ENCODE measurements at places on chromosomes 12 and 14.

- no peak for DNase-seq
Measured at GRCh38 chr12:95633732-95634465, 82.6 kb upstream of the USP44 start.

- peak; percentile 8 for DNase-seq
Measured at GRCh38 chr12:40145896-40146295, 40.0 kb upstream of the SLC2A13 start.

GRCh38 chr12:13093191-13093847 lies 10.1 kb downstream of the GSG1 start:
- DNase-seq: no peak

DNA sequence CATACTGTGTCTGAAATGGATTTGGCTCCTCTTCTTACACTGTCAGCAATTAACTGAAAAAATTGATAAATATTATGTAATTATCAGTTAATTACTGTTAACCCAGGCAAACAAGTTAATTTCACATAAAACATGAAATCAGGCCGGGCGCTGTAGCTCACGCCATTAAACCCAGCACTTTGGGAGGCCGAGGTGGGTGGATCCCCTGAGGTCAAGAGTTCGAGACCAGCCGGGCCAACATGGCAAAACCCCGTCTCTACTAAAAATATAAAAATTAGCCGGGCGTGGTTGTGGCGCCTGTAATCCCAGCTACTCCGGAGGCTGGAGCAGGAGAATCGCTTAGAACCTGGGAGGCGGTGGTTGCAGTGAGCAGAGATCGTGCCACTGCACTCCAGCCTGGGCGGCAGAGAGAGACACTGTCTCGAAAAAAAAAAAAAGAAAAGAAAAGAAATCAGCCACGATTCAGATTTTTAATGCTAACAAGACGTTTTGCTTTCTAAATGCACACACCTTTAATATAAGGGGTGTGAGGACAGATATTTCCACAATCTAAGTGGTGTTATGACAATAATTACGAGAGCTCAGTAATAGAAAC lies 473 bp upstream of the TMEM19 start:
- DNase-seq: no peak

DNA sequence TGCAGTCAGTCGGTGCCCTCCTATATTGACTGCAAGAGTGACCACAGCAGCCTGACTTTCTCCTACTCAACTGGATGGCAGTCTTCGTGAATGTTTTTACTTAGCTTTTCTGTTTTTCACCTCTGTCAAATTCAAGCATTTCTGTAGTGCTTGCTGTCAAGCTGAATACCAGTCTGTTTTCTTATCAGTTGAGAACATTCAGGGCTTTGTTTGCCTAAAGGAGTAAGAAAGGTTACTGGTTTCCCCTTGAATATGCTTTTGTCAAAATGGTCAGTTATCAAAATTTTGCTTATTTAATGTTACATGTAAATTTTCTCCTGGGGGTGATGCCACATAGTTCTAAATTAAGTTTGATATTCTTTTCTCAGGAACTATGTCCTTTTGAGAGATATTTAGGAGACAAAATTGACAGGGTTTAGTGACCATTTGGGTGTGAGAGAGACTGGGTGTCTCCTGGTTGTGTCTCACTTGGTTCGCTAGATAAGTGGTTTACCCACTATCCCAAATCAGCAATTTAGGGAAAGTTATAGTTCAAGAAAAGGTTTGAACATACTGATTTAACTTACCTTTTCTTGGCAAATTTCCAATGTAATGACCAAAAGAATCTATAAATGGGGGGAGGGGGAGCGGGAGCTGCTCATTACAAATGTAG lies 366.3 kb downstream of the TMTC2 start:
- no peak for DNase-seq

DNA sequence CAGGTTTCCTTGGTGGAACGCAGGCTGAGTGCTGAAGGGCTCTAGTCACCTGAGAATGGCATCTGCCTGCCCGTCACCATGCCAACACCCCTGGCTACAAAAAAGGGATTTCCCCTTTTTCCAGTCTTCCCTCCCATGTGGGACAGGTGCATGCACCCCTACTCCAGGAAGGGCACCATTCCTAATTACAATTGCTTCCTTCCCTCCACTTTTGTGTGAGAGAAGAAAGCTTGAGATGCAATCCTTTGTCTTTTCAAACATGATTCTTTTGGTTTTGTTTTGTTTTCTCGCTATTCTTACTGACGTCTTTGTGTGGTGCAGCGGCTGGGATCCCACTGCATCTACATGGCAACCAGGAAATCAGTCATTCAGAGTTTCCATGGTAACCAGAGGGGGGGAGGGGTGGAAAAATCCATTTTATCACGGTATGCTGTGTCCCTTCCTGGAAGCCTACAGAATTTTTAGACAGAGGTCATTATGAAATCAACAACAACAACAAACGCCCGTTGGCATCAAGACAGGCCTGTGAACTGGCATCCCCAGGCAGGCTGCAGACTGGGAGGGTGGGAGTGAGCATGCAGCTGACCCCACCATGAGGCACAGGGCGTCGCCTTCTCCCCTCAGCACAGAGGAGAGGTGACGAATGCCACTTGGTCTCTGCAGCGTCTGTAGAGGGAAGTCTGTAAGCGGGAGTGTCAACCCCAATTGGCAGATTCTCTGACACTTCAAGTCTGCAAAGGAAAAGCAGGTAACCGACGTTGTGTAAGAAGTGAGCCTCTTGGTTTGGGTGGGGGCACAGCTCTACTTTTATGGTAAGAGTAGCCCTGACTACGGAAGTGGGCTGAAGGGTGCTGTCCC lies 13.6 kb upstream of the GNG2 start:
- DNase-seq: peak; percentile 84

DNA sequence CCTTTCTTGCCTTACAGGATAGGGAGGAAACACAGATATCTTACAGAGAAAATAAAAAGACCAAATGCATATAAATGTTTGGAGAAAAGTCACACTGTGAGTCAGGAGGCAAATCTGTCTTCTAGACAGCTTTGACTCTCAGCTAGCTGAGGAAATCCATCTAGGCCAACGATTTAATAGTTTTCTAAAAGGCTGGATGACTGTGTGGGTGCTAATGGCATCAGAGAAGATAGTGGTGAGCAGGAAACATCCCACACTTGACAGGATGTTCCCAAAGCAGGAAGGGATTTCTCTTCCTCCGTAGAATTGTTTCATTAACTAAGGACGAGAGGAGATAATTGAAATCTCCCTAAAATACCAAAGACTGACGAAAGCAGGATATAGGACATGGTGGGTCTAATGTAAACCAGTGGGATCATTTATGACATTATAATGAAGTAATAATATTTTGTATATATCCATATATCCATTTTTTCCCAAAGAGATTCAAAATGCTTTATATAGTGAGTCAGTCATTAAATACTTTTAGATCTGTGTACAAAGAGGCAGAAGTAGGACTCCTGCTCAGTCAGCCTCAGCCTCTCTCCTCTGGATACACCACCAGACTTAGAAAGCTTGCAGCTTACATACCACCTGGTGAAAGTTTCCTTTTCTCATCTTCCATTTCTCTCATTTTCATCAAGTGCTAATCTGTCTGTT lies 44.3 kb upstream of the PSMA6 start:
- no peak for DNase-seq

DNA sequence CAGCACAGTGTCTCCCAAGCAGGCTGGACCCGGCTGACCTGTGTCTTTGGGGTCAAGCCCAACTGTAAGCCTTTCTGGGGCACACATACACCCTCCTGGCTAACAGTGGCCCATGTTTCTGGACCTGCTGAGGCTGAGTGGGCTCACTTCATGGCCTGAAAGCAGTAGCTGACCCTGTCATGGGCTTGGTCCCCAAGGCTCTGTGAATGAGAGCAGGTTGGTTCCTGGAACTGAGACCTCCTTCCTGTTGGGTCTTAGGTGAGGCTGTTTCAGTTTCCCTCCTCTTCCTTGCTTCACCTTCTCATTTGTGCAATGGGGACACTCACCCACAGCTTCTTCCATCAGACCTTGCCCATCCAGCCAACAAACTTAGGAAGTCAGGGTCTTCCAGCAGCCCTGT lies 744 bp upstream of the IL25 start:
- no peak for DNase-seq

GRCh38 chr14:34181338-34181737 lies 230.5 kb upstream of the EGLN3 start:
- DNase-seq: peak; percentile 38

GRCh38 chr12:117707861-117708260 lies 260.9 kb downstream of the KSR2 start:
- DNase-seq: no peak

DNA sequence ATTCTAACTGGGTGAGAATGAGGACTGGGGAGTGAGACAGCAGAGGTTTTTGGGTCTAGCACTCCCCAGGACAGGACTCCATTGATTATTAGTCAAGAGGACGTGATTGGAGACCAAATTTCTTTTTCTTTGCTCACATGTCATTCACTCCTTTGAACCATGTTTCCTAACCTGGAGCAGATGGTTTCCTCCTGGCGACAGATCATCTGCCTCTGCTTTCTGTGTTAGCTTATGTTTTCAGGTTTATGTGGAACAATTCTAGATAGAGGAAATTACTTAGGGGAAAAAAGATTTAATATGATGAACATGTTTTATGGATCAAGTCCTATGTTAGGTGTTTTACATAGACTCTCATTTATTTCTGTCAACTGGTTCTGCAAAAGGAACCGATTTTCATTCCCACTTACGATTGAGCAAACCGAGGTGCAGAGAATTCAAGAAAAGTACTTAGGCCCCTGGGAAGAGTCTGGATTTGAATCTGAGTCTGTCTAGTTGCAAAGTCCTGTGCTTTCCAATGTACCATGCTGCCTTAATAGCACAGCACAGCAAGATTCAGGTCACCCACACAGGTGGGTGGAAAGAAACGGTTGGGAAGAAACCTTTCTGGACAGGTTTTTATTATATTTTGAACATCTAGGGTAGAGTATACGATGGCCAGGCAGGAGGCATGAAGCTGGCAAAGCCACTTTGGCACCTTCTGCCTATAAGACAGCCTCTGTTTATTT lies 30.8 kb downstream of the SMOC1 start:
- DNase-seq: no peak

GRCh38 chr14:73817020-73817655 lies 34.5 kb upstream of the PTGR2 start:
- DNase-seq: no peak

DNA sequence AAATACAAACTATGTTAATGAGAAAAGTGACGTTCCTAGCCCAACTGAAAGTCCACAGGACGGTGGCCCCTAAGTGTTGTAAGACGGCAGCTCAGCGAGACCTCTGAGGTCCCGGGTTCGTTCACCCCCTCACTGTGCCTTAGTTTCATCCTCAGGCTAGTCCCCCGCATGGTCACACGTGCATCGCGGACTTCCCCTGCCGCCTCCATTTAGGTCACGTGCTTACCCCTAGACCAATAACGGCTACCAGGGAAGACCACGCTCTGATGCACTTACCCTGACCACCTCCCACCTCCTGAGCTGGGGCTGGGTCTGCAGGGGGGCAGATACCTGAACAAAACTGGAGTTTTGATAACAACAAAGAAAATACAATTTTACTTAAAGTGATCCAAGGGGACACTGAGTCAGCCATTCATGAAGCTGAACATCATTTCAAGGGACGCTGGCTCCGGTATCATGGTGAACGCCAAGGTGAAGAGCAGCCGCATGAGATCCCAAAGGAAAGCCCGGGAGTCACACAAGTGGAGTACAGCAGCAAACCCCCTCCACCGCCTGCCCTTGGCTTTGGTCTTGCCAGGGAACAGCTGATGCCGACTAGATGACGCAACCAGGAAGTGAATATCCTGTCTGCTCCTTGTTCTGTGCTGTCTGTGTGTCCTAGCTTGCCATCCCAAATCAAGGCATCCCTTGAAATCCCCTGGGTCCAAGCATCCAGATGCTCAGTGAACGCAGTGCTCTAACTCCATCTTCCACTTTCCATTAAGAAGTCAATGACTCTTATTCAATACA lies 274.1 kb downstream of the PCNX1 start:
- DNase-seq: no peak

GRCh38 chr14:44412858-44413569 lies 94.1 kb downstream of the FSCB start:
- DNase-seq: peak; percentile 20

DNA sequence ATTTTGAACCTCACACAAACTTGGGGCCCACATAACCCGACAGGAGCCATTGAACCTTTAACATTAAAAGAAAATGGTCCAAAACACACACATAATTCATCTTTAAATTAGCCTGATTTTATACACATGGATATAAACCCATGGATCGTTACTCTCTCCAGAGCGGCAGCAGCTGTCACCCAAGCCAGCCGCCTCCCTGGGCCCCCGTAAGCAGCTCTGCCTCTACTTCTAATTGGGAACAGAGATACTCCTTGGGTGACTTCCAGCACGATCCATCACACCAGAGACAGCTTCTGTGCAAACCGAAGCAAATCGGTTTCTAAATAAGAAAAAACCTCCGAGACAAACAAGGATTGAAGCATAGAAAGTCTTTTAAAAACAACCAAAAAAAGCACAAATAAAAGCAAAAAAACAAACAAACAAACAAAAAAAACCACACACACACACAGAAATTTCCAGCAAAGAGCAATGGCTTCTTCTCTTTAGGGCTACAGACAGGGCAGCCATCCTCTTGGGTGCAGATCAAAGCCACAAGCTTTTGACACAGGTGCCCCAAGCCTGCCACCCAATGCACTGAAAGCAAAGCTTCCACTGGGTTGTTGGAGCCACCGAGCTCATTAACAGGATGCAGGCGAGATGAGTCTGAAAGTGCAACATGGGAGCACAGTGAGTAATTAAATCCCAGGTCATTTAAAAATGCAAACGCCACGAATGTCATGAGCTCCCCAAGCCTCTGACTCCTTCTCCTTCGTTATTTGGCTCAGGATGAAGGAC lies 156.9 kb downstream of the DPF3 start:
- no peak for DNase-seq

DNA sequence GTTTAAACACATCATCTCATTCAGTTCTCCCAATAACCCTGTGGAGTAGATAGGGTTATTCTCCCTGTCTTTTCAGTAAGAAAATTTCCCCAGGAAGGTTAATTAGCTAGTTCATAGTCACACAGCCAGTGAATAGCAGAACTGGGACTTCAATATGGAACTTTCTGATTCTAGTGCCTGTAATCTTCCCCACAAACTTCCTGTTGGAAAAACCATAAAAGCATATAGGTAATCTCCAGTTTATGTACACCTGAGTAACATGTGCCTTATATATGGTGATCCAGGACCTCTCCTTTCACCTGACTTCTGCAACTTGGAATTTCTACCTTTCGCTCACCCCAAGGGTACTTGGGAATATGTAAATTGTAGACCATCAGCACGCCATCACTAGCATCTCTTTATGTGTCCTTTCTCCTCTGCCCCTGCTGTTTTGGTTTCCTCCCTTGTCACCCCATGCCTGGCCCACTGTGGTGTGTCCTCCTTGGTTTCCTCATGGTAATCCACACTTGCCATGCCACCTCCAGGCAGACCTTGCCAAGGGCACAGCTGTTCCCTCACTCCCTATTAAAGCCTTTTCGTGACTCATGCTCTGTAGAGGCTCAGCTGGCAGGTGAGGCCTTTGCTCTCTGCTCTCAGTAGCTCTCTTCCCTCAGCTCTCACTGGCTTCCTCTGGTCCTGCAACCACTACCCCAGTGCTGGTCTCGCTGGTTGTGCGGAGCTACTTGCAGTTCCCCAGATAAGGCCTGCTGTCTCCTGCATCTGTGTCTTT lies 16.7 kb downstream of the TBC1D30 start:
- no peak for DNase-seq

Measured in neural progenitor cell (in vitro differentiated cells).